ENCODE measurements at places on chromosomes 1 and 21.
A peak's percentile ranks its signal among the peaks of the same experiment; 100 is the strongest.

DNA sequence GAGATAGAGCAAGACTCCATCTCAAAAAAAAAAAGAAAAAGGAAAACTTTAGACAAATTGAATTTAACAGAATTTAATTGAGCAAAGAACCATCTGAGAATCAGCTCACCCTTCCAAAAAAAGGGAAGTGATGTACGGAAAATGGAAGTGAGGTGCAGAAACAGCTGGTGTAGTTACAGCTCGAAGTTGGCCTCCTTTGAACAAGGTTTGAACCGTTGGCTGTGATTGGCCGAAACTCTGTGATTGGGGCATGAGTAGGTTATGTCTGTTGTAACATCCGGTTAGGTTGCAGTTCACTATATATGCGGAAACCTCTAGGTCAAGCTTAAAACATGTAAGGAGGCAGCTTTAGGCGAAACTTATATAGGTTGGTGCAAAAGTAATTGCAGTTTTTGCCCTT, 97.9 kb upstream of the KIF26B start:
- DNase-seq = no peak

DNA sequence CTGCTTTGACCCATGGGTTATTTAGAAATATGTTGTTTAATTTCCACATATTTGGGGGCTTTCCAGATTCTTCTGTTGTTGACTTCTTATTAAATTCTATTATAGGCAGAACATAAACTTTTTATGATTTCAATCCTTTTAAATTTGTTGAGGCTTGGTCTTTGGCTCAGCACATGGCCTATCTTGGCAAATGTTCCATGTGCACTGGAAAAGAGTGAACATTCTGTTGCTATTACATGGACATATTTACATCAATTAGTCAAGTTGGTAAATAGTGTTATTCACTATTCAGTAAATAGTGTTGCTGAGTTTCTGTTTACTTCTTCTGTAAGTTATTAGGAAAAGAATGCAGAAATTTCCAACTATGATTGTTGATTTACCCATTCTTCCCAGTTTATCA, 75.4 kb downstream of the ETS2 start:
- DNase-seq = no peak

DNA sequence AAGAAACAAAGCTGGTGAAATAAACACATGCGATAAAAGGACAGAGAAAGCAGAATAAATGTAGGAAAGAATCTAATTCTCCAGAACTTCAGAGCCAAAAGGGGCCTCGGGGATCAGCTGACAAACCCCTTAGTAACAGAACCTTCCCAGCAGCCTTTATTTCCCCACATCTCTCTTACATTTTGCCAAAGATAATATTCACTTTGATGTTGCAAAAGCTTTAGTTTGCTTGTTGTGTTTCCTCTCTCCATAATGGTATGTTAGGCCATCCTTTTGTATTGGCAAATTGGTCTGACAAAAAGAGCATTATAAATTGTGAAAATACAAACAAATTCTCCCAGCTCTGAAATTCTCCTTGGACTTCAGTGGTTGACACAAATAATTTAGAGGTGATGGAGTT, 54.9 kb downstream of the OPTC start:
- DNase-seq = no peak

- DNase-seq = no peak
These were observed 240.9 kb downstream of the KCTD3 start for GRCh38 chr1:215807911-215808436.

- DNase-seq = no peak
These were observed 559.8 kb upstream of the USP24 start for GRCh38 chr1:55775007-55775406.

GRCh38 chr21:41367945-41368734, 6.3 kb downstream of the MX2 start:
- DNase-seq = no peak

DNA sequence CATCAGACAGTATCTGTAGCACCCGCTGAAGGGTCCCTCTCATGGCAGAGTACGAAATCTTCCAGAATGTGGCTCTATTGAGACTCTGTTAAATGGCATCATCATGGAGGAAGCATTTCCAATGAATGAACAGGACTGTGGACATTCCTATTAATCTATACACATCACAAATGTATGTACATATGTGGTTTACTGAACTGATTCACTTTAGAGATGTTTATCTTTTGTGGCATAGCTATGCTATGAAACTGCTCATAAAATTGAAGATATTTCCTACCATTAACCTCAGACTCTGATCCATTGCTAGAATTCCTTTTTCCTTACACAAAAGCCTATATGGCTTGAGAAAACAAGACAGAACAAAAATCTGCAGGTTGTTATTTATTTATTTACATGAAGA, 259.6 kb upstream of the RRP15 start:
- DNase-seq = no peak

DNA sequence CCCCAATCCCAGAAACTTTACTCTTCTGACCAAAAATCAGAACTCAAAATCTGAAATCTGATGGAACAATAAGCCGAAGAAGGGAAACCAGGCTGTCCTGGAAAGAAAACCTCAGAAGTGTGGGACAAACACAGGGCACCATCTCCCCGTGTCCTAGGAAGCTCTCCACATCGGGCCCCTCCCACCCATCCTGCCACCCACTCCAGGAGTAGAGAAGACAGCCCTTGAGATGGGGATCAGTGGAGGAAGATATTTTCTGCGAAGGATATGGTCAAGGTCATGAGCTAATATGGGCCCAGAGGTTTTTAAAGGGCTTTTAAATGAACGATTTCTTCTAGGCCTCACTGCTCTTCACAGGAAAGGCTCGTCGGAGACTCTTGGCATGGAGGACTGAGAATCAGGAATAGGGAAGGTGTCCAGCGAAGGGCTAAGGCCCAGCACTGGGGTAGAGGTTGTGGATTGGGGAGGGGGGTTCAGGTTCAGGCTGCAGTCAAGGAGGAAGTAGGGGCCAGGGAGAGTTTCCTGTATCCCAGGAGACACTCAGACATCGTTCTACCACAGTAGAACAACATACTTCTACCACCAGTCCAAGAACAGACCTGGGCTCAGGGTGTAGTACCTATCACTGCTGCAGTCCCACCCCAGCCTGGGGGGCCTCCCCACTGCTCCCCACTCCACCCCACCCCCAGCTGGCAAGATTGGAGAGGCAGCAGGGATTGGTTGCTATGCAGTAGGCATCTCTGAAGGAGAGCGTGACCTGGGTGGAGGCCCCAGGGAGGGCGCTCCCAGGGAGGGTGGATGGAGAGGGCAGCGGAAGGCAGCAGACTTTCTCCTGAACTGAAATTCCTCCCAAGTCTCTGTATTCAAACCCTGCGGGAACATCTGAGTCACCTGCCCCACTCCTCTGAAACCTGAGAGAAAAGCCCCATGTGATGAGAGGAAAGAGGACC, 1.2 kb upstream of the S100A5 start:
- no peak for DNase-seq

- DNase-seq = no peak
These were observed 48.2 kb upstream of the IRF2BP2 start for GRCh38 chr1:234658138-234658537.

GRCh38 chr1:181506563-181507353, 23.4 kb downstream of the CACNA1E start:
- DNase-seq = no peak

DNA sequence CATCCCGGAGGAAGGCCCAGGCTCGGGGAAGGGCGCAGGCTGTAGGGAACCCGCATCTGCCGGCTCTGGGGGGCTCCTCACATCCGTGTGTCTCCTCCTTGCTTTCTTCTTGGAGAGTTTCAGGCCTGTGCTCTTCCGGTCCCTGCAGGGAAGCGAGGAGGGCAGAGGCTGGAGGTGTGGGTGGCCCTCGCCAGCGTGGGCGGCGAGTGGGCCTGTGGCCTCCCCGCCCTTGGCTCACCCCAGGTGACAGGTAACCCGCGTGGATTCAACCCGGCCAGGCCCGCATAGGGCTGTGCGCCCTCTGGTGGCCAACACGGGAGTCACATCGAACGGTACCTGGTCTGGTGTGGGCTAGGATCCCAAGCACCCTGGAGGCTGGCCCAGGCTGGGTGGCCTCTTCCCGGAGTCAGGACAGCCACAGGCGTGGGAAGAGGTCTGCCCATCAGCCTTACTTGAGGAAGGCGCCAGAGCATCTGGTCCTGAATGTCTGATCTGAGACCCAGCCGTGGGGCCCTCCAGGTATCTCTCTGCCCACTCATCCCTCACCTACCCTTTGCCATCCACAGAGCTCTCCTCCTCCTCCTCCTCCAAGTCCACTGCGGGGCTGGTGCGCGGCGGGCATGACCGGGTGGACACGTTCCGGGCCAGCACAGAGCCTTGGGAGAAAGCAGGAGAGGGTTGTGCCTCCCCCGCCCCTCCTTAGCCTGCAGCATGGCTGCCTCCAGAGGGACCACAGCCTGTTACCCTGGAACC, 9.6 kb upstream of the TNFRSF25 start:
- peak; percentile 89 for DNase-seq

All from 8988T (cell line).